Stimulated activated CD8-positive, alpha-beta memory T cell treated with anti-CD3 and anti-CD28 coated beads, Interleukin-4, amount 100 ng/mL, for 1 hour (primary cell): ENCODE measurements at places on chromosomes 3 and 15.

- DNase-seq, result no peak
Measured at GRCh38 chr3:47533996-47534454, 20.5 kb upstream of the ELP6 start.

DNA sequence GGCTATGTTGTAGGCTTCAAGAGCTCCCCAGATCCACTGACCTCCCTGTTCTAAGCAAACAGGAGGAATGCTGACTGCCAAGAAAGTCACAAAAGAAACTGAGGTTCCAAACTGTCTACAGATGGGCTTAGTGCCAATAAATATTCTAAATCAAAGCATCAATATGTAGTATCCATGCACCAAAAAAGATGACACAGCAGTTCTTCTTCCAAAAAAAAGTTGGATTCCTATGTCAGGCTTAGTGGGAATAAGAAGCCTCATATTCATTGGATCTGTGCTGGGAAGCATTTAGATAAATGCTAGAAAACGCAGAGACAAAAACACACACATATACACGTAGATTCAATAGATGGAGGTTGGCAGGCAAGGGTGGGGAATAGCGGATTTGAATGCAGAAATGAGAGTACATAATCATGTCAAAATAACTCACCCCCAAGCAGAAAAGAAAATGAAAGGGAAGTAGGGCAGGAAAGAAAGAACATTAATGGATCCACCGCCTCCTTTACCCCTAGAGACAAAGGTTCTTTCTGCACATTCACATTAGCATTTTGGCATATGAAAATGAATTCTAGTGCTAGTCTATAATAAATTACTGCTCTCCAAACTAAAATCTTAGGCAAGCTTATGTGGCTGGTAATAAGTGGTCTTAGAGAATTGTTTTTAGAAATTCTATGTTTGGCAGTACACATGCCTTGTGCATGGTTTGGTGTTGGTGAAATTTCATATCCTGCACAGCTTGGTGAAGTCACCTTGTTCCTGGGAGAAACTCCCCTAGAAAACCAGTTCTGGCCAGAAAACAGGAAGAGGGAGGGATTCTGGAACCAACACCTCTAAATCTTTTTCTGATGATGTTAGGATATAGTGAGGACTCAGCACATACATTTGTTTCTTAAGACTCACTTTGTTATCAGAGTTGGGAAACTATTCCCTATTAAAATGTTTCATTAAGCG lies 283.4 kb downstream of the LSAMP start:
- no peak for DNase-seq

- DNase-seq, result no peak
Measured at GRCh38 chr15:79820820-79821219, 76.0 kb downstream of the MTHFS start.

- DNase-seq, result no peak
Measured at GRCh38 chr15:47388299-47388698, 329.0 kb upstream of the SEMA6D start.

DNA sequence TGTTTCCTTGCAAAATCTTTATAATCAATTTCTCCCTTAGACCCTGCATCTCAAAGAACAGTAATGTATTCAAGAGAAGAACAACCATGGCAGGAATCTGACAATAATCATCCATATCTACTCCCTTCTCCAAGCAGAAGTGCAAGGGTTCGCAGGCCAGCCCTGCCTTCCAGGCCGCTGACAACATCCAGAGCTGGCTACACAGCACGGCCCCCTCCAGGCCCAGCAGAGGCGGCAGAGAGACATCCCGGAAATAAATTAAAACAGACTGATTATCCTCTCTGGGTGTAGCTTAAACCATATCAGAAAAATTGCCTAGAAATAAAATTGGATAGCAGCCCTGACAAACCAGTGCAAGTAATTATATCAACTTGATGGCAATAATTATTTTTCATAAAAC lies 223.3 kb downstream of the FAM43A start:
- DNase-seq, result no peak

GRCh38 chr3:7428206-7428718 lies 567.3 kb downstream of the GRM7 start:
- DNase-seq, result no peak

- no peak for DNase-seq
Measured at GRCh38 chr3:168417016-168417415, 321.3 kb upstream of the GOLIM4 start.

- DNase-seq, result no peak
Measured at GRCh38 chr3:181066143-181067087, 76.9 kb upstream of the DNAJC19 start.

DNA sequence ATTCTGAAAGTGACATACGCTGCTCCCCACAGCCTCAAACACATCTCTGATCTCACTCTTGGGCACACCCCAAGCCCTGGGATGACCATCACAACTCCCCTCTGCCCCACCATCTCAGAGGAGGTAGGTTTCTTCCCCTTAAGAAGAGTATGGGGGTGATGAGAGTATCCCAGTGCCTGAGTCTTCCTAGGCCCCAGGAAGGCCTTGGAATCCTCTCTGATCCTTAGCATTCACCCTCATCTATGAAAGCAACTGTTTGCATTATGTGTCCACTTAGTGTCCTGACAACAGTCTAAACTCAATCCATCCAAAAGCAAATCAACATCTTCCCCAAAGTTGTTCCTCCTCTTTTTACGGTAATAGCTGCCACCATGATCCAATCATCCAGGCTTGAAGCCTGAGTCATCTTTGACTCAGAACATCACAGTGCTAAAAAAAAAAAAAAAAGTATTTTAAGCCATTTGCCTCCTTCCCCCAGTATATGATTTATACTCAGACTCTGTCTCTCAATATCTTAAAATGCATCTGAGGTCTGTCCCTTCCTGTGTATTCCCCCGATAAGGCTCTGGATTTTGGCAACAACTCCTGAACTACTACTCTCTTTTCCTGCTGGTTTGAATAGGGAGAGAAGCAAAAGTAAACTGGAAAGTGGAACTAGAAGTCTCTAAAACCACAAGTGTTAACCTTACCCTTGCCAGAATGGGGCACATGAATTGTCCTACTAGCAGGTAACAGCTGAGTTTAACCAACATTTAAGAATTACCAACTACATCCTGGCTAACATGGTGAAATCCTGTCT lies 22.5 kb downstream of the POPDC2 start:
- DNase-seq, result no peak

DNA sequence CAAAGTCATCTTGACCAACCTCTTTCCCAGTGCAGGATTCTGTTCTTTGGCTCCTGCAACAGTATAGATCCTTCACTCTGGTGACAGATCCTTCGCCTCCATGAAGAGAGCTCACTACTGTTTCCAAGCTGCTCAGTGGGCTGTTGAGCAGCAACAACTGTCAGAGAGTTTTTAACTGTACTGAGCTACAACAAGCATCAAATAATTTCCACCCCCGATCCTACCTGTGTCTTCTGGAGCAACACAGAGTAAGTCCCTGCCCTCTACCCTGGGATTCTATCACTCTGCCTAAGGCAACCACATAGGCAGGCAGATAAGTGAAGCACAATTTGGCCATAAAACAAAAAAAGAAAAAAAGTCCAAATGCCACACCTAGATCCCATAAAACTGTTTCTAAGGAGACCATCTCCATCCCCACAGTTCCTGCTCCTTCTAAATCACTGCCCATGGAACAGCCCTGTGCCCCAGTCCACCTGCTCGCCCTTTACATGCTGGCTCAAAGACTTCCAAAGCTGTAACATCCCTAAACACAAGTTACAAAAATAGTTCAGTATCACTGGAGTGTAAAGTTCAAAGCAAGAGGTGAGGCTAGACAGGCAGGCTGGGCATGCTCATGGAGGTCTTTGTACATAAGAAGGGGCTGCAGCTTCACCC lies 37.8 kb upstream of the ANPEP start:
- DNase-seq, result no peak

- DNase-seq, result no peak
Measured at GRCh38 chr3:57164217-57164656, 916 bp downstream of the IL17RD start.

DNA sequence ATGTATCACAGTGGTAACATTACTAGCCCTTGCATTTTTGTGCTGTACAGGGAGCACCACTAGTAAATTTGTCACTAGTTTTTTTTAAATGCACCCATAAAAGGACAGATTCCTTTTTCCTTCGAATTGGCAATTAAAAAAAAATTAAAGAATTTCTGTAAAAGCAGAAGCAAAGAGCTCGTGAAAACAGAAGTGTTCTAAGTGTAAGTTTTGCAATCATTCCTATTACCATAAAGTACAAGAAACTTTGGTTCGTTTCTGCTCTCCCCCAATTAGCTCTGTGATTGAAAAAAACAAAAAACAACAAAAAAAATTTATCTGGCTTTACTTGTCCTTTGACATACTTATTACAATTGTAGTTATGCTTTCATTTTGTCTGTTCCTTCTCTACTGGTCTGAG lies 5.3 kb downstream of the SERP1 start:
- DNase-seq, result no peak

GRCh38 chr15:97561529-97561928 lies 399.0 kb upstream of the ARRDC4 start:
- DNase-seq, result no peak

GRCh38 chr3:56406826-56407515 lies 61.3 kb downstream of the ERC2 start:
- DNase-seq, result no peak

DNA sequence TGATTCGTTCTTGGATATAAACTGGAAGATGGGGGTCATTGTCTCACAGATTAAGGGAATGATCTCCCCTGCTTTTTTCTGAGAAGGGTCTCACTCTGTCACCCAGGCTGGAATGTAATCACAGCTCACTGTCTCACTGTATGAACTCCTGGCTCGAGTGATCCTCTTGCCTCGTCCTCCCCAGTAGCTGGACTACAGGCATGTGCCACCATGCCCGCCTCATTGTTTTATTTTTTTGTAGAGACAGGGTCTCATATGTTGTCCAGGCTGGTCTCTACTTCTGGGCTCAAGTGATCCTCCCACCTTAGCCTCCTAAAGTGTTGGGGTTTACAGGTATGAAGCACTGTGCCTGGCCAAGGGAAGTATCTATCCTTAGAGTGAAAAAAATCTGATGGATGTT lies 5.4 kb downstream of the OXSR1 start:
- no peak for DNase-seq

GRCh38 chr15:38670128-38671005 lies 105.8 kb upstream of the RASGRP1 start:
- DNase-seq, result no peak

DNA sequence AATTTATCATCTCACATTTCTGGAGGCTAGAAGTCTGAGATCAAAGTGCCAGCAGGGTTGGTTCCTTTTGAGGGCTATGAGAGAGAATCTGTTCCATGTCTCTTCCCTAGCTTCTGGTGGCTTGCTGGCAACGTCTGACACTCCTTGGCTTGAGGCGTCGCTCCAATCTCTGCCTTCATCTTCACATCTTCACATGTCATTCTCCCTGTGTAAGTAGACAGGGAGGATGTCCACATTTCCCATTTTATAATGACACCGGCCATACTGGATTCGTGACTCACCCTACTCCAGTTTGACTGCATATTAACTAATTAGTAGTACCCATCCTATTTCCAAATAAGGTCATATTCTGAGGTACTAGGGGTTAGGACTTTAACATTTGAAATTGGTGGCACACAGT lies 17.5 kb upstream of the ARHGAP31 start:
- no peak for DNase-seq

DNA sequence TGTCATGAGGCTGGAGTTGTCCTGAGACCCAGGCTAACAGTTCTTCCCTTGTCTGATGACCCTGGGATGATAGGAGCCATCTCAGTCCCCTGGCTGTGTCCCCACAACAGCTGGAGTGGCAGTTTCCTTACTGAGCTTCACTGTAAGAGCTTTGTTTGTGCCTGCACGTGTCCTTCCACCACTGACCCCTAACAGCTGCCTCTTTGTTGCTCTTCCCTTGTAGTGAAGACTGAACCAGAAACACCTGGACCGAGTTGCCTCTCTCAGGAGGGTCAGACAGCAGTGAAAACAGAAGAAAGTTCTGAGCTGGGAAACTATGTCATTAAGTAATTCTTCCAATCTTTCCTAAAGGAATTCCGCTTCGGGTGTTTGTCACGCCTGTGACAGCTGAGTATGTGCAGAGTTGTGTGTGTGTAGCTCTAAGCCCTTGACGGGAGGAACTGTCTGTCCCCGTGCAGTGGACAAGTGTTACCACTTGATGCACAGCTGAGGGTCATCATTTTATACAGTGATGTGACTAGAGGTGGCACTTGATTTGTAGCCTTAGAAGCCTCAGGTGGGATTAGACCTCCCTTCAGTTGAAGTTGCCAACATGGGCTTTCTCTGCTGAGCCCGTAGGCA lies 25.0 kb downstream of the MAP6D1 start:
- DNase-seq, result no peak

- no peak for DNase-seq
Measured at GRCh38 chr3:174710612-174711011, 148.5 kb upstream of the NAALADL2 start.

DNA sequence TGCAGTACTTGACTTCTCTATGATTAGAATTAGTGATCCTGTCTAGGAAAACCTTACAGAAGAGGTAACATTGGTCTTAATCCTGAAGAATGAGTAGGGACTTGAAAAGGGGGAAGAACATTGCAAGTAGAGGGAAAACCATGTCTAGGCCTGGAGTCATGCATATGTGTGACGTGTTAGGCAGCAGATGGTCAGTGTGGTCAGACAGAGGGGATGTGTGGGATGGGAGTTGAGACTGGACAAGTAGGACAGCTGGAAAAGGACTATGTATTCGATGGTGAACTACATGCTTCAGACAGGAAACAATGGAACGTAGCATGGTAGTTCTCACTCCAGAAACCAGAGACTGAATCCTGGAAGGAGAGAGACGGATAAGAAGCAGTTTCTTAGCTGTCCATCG lies 235.6 kb upstream of the LRTM1 start:
- no peak for DNase-seq

GRCh38 chr3:4493941-4494894 lies 1.1 kb downstream of the ITPR1 start:
- no peak for DNase-seq

- DNase-seq, result no peak
Measured at GRCh38 chr3:153190923-153191322, 28.9 kb downstream of the RAP2B start.
